ENCODE measurements at places on chromosomes 5 and 9.
A peak's percentile ranks its signal among the peaks of the same experiment; 100 is the strongest.

- no peak for DNase-seq
Observed at GRCh38 chr5:151144275-151144674, 13.3 kb downstream of the ANXA6 start.

GRCh38 chr9:23539311-23539710 lies 286.7 kb downstream of the ELAVL2 start:
- DNase-seq: no peak

DNA sequence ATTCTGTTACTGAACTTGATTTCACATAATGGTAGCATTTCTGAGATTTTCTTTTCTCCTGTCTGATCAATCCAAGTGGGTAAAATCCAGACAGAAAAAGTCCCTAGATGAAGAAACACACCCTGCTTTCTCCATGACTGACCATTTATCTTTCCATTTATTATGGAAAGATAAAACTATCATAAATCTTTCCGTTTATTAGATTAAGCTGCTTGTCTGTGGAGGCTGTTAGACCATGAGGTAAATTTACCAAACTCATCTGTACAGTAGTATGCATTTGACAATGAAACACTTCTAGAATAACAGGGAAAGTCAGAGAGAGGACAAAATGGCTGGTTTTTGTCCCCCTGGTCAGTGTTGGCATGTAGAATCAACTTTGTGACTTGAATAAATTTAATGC lies 491.2 kb upstream of the SEMA6A start:
- DNase-seq: no peak

DNA sequence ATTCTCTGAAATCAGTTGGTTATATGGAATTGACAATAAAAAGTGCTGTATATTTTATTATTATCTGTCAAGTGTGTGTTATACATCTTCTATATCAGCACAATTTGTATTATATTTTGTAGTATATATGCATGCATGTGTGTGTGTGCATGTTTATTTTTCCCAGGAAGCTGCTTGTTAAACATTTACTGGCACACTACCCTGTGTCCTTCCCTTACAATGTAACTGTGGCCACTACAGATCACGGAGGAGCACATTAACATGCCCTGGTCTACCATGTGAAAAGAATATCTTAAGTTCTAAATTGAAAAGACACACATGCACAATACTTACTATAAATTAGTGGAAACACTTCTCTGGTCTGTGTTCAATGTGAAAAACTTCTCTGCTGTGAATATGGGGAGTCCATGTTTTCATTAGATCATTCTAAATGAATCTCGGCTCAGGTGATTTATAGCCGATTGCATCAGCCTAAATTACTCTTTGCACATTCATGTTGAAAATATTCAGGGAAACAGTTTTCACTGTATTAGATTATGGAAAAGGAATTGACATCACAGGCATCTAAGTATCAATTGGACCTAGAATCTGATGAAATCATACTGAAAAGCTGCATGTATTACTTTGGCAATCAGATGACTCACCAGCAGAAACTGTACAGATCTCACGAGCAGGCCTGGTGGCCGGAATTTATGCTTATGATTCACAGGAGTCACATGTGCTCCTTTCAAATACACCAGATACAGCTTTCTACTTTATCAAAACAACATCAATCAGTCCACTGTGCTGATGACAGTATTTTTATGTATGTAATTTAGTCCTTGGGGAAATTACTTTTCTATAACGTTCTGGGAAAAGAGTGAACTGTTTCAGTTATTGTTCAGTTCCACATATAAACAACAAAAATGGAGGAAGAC lies 39.4 kb downstream of the LURAP1L start:
- DNase-seq: no peak

DNA sequence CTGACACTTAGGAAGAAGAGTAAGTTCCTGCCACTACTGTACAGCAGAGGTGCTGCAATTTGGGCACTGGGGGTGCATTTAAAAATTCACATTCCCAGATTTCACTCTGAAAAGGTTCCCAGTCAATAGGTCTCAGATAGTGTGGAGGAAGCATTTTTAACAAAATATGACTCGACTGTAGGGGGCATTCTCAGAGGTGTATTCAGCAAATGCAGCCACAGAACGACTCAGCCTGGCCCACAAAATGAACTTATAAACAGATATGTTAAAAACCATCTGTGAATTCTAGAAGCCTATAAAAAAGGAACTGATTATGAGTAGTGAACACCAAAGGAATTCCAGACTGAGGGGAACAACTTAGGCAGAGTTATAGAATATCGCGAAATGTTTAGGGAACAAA lies 31.1 kb downstream of the MLLT3 start:
- no peak for DNase-seq

DNA sequence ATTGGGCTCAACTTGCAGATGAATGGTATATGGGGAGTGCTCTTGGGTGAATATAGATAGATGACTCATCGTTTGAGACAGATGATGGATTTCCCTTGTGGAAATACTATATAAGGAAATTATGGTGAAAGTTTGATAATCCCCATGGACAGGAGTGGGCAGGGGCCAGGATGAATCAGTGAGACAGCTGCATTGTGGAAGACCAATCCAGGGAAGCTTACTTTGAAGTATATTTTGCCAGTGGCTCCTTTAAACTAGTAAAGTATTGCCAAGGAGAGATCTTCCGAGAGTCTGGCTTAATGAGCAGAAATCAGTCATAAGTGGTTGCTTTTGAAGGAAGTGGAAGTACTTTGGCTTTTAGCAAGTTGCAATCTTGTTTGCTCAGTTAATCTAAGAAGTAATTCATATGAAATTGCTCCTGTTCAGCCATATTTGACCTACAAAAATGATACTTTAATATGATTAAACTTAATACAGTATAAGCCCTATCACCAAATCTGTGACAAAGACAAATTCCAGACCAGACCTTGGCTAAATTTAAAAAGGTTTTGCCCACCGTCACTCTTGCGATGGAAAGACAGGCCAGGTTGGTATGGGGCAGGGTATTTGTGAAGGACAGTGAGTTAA lies 9.3 kb upstream of the TNC start:
- DNase-seq: no peak

DNA sequence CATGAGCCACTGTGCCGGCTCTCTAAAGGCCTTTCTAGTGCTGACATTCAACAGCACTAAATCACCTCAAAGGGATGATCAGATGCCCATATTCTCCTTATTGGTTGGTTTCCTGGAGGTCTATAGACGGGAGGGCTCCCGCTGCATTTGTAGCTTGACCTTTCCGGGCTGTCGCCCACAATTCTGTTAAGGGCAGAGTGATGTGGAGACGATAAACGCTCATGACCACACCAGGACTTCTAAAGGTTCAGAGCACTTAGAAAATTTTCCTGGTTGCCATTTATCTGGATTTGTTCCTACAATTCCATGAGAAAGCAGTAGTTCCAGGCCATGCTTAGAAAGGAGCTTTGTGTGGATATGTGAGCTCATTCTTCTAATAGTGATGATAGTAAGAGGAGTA lies 170.3 kb downstream of the SLC12A2 start:
- DNase-seq: no peak

GRCh38 chr5:132499440-132500243 lies 9.1 kb upstream of the IRF1 start:
- no peak for DNase-seq

GRCh38 chr5:35741126-35741716 lies 115.5 kb upstream of the IL7R start:
- no peak for DNase-seq

- no peak for DNase-seq
Observed at GRCh38 chr9:132312426-132312825, 42.4 kb downstream of the SETX start.

DNA sequence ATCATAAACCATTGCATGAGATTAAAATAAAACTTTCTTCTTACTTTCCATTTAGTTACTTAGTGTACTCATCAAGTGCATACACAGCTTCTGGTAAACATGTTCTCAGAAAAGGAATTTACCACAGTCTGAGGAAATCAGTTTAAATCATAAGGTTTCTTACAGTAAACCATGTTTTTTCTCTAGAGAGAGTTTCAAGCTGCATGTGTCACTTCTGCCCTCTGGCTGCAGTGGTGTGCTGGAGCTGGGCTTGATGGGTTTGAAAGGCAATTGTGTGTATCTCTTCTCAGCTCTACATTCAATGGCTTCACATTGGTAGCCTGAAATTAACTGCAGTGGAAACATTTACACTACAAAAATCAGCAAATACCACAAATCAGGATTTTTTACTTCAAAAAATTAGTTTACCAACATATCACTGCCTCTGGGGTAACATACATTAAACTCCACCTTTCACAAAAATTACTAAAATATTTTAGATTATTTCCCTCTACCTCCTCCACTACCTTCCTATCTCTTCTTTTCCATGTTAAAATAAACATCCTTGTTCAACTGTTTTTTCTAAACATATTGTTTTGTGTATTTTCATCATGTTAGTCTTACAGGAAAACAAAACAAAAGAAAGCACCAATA lies 414.3 kb downstream of the ANXA1 start:
- no peak for DNase-seq

- no peak for DNase-seq
Observed at GRCh38 chr5:83767409-83767992, 46.8 kb upstream of the HAPLN1 start.

DNA sequence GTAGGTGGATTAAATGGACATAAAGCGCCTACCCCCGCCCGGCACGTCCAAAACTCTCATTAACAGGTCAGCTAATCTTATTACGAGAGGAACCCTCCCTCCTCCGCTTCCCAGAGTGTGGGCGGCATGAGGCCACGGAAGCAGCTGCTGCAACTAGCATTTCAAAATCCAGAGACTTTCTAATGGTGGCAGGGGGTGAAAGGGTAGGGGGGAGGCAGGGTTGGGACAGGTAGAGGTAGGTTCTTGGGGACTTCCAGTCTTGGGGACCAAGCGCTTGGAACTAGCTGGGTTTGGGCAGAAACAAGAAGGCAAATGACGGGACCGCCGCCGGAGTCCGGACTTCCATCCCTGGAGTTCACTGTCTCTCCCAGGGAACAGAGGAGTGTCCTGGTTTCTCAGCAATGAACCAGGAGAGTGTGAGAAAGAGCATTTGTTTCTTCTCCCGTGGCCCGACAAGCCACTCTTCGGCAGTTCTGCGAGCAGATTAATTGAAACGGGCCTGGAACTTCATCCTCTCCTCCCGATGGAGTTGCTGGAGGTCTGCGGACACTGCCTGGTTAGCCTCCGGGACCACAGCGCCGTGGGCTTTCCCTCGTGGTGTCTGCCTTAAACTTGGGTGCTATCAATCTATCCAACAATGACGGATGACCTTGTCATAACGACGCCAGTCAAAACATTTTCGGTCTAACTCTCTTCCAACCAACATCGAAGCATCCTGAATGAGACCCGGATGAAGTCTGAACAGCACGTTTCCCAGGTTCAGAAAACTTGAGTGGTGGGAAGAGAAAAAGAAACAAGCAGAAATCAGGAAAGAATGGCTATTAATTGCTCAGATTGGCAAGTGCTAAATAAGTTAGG lies 1.6 kb upstream of the PRDM6 start:
- DNase-seq: no peak

- DNase-seq: no peak
Observed at GRCh38 chr5:109563739-109564138, 126.0 kb upstream of the MAN2A1 start.

DNA sequence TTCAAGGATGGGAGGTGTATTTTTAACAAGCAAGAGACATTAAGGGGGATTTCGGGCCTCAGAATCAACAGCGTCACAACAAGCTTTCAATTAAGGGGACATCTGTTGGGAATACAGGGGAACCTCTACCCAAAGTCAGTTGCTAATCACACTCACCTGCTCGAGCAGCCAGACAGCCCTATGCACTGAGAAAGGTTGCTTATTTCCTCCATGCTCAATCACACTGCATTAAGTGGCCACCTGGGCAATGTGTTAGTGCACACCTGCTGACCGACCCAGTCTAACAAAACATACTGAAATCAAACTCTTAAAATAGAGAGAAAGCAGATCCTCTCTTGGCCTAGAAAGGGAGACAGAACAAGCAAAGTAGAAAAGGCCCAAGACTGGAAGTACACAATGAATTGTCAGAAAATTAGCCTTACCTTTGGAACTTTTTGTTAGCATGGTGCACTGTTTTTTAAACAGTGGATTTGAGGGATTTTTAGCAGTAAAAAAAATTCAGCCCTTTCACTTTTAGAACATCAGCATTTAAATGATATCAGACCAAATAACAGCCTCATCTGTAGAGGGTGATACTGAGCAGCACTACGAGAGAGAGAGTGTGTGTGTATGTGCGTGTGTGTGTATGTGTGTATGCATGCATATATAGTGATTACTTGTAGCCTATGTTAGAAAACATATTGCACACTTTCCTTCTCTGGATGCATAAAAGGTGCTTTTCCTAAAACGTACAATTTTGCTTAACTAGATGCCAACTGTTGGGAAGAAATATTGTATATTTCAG lies 1118.6 kb upstream of the DMAC1 start:
- DNase-seq: no peak

DNA sequence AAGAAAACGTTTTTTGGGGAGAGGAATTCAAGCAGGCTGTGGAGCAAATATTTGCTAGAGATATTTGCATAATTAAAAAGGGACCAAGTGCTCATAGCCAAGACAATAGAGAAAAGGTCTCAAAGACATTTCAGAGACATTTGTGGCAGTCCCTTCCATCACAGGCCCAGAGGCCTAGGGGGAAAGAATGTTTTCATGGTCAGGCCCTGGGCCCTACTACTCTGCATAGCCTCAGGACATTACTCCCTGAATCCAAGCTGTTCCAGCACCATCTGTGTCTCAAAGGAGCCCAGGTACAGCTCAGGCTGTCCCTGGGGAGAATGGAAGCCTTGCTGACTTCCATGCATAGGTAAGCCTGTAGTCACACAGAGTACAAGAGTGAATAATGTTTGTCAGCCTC lies 113.0 kb upstream of the KIF2A start:
- DNase-seq: no peak

DNA sequence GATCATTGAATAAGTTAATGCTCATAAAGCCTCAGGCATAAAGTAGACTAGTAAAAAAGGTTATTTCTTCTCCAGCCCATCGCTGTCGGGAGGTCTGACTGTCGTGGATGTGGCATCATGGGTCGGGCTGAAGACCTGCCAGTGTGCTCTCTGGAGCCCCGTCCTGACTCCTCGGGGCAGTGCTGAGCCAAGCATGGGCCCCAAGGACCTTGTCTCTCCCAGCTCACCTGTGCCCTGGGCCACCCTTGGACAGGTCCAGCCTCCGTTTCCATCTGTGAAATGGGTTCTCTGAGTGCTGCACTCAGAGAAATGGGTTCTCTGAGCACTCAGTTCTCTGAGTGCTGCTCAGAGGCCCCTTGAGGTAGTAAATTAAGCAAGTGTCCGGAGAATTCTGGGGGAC lies 269.0 kb downstream of the GADD45G start:
- no peak for DNase-seq

GRCh38 chr5:62306896-62307689 lies 1.1 kb downstream of the KIF2A start:
- peak; percentile 41 for DNase-seq

GRCh38 chr5:2176581-2176980 lies 293.9 kb upstream of the IRX4 start:
- DNase-seq: no peak

DNA sequence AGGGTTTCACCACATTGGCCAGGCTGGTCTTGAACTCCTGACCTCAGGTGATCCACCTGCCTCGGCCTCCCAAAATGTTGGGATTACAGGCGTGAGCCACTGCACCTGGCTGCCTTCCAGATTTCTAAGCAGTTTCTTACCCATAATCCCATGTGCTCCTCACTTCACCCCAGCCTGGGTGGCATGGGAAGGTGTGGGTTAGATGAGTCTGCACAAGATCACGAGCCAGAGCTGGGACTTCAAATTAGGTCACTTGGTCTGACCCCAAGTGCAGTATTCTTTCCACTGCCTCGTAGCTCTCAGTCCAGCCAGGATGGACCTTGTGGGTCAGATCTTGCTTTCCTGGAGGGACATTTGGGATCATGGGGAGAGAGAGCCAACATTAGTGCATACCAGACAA lies 37.5 kb upstream of the STRBP start:
- no peak for DNase-seq

GRCh38 chr9:86079865-86080469 lies 19.4 kb downstream of the GOLM1 start:
- DNase-seq: no peak

All from T-helper 9 cell (primary cell).